T-helper 17 cell (primary cell): ENCODE measurements at places on chromosomes 13 and 19.
A peak's percentile ranks its signal among the peaks of the same experiment; 100 is the strongest.

DNA sequence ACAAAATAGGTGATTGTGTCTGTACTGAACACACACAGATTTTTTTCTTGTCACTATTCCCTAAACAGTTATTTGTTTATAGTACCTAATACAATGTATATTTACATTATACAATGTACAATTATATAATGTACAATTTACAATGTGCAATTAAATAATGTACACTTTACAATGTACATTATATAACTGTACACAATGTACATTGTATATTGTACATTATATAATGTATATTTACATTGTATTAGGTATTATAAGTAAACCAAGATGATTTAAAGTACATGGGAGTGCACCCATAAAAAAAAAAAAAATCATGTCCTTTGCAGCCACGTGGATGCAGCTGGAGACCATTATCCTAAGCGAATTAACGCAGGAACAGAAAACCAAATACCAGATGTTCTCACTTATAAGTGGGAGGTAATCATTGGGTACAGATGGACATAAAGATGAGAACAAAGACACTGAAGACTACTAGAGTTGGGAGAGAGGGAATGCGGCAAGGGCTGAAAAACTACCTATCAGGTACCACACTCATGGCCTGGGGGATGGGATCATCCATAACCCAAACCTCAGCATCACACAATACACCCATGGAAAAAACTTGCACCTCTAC, 68.1 kb downstream of the ABCC4 start:
- H3K27ac ChIP-seq = no peak overlapping the region
- no peak for DNase-seq
- no peak overlapping the region for H3K4me3 ChIP-seq
- no peaks in the 10 kb centered on the region for H3K27me3 ChIP-seq
- H3K4me1 ChIP-seq = peaks cover 7% of the 10 kb centered on the region
- H3K36me3 ChIP-seq = no peaks in the 10 kb centered on the region

GRCh38 chr19:34525001-34525400, 43.4 kb downstream of the WTIP start:
- H3K4me3 ChIP-seq = no peak overlapping the region
- DNase-seq = no peak
- H3K4me1 ChIP-seq = no peaks in the 10 kb centered on the region
- peaks cover 3% of the 10 kb centered on the region for H3K36me3 ChIP-seq
- peaks cover 50% of the 10 kb centered on the region for H3K27me3 ChIP-seq
- no peak overlapping the region for H3K27ac ChIP-seq

DNA sequence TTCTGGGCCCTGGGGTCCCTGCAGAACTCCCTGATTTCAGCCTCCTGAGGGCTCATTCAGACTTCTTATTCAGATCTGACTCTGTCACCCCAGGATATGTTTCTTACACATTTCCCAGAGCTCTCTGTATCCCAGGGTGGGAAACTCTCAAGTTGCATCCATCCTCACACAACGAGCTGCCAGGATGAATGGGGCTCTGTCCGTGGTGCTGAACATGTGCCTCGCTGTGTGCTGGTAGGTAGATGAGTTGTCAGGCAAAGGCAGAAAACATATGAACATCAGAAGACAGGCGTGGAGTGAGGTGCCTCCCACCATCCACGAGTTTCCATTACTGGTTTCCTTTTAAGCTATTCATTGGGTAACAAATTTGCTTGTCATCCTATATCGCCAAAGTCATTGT, 11.4 kb upstream of the IGFL1 start:
- H3K27ac ChIP-seq = no peak overlapping the region
- no peak for DNase-seq
- peaks cover 2% of the 10 kb centered on the region for H3K36me3 ChIP-seq
- H3K27me3 ChIP-seq = peaks cover 60% of the 10 kb centered on the region
- H3K4me1 ChIP-seq = peaks cover 2% of the 10 kb centered on the region

GRCh38 chr13:112836940-112837339, 132.1 kb upstream of the MCF2L start:
- no peak overlapping the region for H3K27ac ChIP-seq
- no peaks in the 10 kb centered on the region for H3K27me3 ChIP-seq
- H3K4me3 ChIP-seq = no peak overlapping the region
- H3K4me1 ChIP-seq = no peaks in the 10 kb centered on the region
- H3K36me3 ChIP-seq = peaks cover 13% of the 10 kb centered on the region
- no peak for DNase-seq

GRCh38 chr19:7349231-7349591, 474 bp downstream of the ARHGEF18 start:
- peak overlapping the region; percentile 99 for H3K27ac ChIP-seq
- DNase-seq = no peak
- H3K4me1 ChIP-seq = peaks cover 40% of the 10 kb centered on the region
- H3K36me3 ChIP-seq = peaks cover 18% of the 10 kb centered on the region
- H3K4me3 ChIP-seq = peak overlapping the region; percentile 99

DNA sequence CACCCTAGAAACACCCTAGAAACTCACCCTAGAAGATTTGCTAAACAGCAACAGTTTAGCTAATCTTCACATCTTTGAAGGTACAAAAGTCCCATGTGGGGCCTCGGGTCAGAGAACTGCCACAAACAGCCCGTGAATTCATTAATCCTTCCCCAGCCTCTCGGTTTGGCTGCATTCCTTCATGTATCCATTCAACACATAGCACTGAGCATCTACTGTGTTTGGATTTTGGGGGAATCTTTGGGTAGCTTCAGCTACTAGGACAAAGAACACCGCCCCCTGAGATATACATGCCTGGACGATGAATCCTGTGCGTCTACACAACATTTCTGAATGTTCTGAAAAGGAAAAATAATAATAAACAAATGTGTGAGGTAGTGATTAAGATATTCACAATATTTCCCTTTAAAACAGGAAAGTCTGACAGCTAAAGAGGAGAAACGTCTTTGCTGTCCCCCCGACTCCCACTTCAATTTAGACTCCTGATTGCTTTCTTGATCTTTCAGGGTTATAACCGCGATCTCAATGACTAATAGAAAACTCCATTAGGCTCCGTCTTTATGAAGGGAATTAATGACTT, 63.5 kb downstream of the ALOX5AP start:
- no peak overlapping the region for H3K4me3 ChIP-seq
- H3K4me1 ChIP-seq = peaks cover 42% of the 10 kb centered on the region
- H3K27me3 ChIP-seq = no peaks in the 10 kb centered on the region
- DNase-seq = no peak
- no peaks in the 10 kb centered on the region for H3K36me3 ChIP-seq
